ENCODE measurements at places on chromosomes 2 and 18. TPM values are rescaled to one million over a fixed set of nuclear protein-coding genes. Genes with fewer than 3 reads are reported as not detected.

DNA sequence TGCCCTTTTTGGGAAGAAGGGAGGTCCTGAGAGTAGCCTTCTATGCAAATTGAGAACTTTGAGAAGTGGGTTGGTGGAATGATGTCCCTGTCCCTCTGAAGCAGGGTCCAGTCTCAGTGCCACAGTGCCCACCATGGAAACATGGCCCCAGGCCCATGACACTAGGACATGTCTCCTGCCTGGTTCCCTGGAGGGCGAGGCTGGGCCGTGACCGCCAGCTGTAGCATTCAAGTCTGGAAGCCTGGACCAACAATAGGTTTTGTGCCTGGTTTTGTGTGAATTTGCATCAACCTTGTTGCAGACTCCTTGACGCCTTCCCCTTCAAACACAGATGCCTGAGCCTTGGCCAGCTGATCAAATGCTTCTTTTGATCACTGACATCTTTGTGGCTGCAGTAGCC lies 27.5 kb downstream of the ARID5A start:
- no peak overlapping the region for H3K27ac ChIP-seq
- H3K27me3 ChIP-seq, result no peaks in the 10 kb centered on the region
- DNase-seq, result no peak
- no peaks in the 10 kb centered on the region for H3K36me3 ChIP-seq

The NYAP2 gene
- 0.19 TPM for total RNA-seq

DNA sequence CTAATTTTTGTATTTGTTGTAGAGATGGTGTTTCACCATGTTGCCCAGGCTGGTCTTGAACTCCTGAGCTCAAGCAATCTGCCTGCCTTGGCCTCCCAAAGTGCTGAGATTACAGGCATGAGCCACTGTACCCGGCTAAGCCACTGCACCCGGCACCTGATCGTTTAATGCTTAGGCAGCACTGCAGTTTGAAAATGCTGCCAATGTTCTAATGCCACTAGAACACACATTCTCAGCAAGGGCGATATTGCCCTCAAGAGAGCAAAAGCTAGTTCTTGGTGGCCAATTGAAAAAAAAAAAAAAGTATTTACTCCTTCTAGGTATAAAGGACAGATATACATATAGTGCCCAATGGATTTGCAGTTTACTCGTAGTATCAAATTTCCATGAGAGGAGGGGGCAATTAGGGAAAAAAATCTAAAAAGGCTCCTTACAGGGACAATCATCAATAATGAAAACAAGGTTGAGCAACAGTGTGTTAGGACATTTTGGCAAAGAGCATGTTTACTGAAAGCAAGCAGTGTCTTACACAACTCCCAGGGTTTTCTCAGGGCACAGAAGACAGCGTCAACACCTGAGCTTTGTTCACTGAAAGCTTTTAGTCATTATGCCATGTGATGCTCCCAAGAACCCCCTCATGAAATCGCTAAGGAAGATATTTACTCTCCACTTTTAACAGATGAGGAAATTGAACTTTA lies 199.9 kb upstream of the PKDCC start:
- DNase-seq, result no peak
- no peak overlapping the region for H3K27ac ChIP-seq
- H3K36me3 ChIP-seq, result no peaks in the 10 kb centered on the region
- peaks cover 38% of the 10 kb centered on the region for H3K27me3 ChIP-seq

The STK36 gene
- 42.6 TPM for total RNA-seq

The PLEKHH2 gene
- total RNA-seq, result 1.1 TPM

- peaks cover 8% of the 10 kb centered on the region for H3K4me1 ChIP-seq
- no peak for DNase-seq
- no peak overlapping the region for H3K4me3 ChIP-seq
- H3K27me3 ChIP-seq, result no peaks in the 10 kb centered on the region
Measured at GRCh38 chr2:112782234-112782799, 2.0 kb downstream of the IL1A start.

DNA sequence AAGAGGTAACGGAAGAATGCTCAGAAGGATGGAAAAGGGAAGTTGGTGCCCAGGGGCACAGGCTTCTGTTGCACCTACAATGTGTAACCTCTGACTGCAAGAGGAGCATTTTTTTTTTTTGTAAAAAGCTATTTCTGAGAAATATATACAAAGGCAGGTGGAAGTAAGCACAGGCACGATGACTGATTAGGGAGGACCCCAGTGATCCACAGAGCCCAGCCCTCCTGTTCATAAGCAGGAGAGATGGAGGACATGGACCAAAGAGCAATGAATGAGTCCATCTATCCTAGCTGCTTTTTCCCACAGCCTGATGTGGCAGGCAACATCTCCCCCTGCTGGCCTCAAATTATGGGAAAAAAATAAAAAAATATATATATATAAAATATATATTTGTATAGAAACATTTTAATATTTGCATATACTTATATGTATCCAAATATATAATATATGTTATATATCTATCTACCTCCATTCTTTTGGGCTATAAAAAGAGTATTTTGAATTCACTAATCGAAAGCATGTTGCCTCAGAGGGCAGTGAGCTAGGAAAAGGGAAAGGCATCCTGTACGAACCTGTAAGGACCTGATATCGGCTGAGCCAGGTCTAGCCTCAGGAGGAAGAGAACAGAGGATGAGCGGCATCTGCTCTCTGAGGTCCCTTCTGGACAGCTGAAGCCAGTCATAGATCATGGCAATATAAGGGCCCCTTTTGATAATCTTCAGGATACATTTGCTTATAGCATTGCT lies 166.0 kb upstream of the STK17B start:
- no peak overlapping the region for H3K27ac ChIP-seq
- H3K4me1 ChIP-seq, result peaks cover 28% of the 10 kb centered on the region
- DNase-seq, result no peak
- H3K4me3 ChIP-seq, result no peak overlapping the region
- H3K27me3 ChIP-seq, result no peaks in the 10 kb centered on the region

GRCh38 chr18:60667016-60667415 lies 294.4 kb upstream of the MC4R start:
- no peaks in the 10 kb centered on the region for H3K36me3 ChIP-seq
- H3K4me1 ChIP-seq, result no peaks in the 10 kb centered on the region
- no peak for DNase-seq
- no peaks in the 10 kb centered on the region for H3K27me3 ChIP-seq
- no peak overlapping the region for H3K27ac ChIP-seq

The UGT1A5 gene
- not detected for total RNA-seq

GRCh38 chr18:21270453-21270852 lies 28.4 kb downstream of the GREB1L start:
- H3K27me3 ChIP-seq, result no peaks in the 10 kb centered on the region
- no peaks in the 10 kb centered on the region for H3K36me3 ChIP-seq
- DNase-seq, result peak; percentile 68

DNA sequence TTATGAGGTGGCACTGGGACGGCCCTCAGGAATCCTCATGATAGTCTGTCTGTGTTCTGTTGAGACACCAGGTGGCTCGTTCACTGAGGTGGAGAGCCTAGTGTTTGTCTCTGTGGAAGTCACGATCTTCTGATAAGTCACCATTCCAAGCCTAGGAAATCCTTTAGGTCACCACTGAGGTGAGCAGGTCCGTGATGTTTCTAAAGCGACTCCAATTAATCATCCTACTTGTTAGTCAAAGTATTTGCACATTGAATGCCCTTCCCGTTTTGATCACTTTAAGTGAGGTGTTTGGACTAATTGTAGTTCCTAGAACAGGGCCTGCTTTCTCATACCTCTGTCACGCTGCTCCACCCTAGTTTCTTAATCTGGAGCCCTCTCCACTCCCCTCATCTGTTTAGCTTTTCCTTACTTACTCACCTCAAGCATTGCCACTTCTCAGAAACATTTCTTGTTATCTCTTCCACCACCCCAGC lies 28.0 kb upstream of the DSG3 start:
- no peak for DNase-seq
- no peak overlapping the region for H3K27ac ChIP-seq
- no peak overlapping the region for H3K4me3 ChIP-seq
- H3K4me1 ChIP-seq, result no peaks in the 10 kb centered on the region
- no peaks in the 10 kb centered on the region for H3K36me3 ChIP-seq

GRCh38 chr2:158221063-158222020 lies 119.7 kb downstream of the UPP2 start:
- no peak for DNase-seq
- H3K4me1 ChIP-seq, result no peaks in the 10 kb centered on the region
- H3K36me3 ChIP-seq, result no peaks in the 10 kb centered on the region
- no peak overlapping the region for H3K4me3 ChIP-seq
- H3K27ac ChIP-seq, result no peak overlapping the region

GRCh38 chr18:56323673-56324072 lies 314.7 kb downstream of the TXNL1 start:
- H3K27me3 ChIP-seq, result no peaks in the 10 kb centered on the region
- H3K36me3 ChIP-seq, result no peaks in the 10 kb centered on the region
- no peak overlapping the region for H3K4me3 ChIP-seq
- DNase-seq, result no peak
- no peaks in the 10 kb centered on the region for H3K4me1 ChIP-seq

DNA sequence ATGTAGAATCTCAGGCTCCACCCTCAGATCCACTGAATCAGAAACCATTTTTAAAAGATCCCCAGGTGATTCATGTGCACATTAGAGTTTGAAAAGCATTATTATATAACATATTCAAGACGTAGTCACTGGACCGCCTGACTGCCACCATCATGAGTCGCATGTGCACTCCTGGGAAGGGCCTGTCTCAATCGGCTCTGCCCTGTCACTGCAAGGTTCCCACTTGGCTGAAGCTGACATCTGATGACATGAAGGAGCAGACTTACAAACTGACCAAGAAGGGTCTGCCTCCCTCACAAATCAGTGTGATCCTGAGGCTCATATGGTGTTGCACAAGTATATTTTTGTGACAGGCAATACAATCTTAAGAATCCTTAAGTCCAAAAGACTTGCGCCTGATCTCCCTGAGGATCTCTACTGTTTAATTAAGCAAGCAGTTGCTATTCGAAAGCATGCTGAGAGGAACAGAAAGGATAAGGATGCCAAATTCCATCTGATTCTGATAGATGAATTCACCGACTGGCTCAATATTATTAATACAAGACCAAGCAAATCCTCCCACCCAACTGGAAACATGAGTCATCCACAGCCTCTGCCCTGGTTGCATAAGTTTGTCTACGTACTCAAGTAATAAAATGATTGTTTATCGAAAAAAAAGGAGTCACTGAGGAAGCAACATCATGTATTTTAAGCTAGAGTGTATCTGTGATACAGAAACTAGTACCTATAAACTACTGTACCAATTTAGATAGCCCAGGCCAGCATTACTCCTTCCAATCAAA lies 26.2 kb downstream of the ATAD2B start:
- no peak overlapping the region for H3K4me3 ChIP-seq
- no peaks in the 10 kb centered on the region for H3K27me3 ChIP-seq
- no peaks in the 10 kb centered on the region for H3K36me3 ChIP-seq
- peaks cover 11% of the 10 kb centered on the region for H3K4me1 ChIP-seq
- peak overlapping the region; percentile 25 for H3K27ac ChIP-seq

DNA sequence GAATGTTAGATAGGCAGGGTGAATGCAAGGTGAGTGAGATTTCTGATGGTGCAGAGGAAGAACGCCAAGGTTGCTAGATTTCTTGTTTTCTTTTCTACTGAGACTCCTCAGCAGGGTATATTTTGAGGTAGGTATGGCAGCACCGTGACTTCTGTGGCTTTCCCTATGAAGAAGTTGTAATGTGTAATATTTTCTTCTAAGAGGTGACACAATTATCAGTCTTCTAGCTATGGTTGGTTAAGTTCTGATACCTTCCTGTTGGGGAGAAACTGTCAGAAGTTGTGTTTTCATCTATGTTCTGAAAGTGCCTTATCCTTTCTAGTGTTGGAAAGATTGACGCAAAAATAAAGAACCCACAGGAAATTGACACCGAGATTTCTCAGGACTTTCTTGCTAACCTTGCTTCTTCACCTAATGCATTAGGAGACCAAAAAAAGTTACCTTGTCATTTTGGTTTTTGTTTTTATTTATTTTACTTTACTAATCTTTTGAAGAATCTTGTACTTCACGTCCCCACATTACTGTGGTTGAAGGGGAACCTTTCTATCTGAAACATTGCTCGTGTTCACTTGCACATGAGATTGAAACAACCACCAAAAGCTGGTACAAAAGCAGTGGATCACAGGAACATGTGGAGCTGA lies 11.9 kb downstream of the IL18R1 start:
- H3K27me3 ChIP-seq, result no peaks in the 10 kb centered on the region
- no peaks in the 10 kb centered on the region for H3K4me1 ChIP-seq
- DNase-seq, result no peak
- no peaks in the 10 kb centered on the region for H3K36me3 ChIP-seq

- DNase-seq, result peak; percentile 61
- H3K27me3 ChIP-seq, result no peaks in the 10 kb centered on the region
- no peak overlapping the region for H3K27ac ChIP-seq
- H3K36me3 ChIP-seq, result no peaks in the 10 kb centered on the region
- H3K4me3 ChIP-seq, result no peak overlapping the region
Measured at GRCh38 chr2:213036836-213037235, 114.6 kb downstream of the IKZF2 start.

GRCh38 chr2:158457092-158457825 lies 507 bp downstream of the PKP4 start:
- no peaks in the 10 kb centered on the region for H3K36me3 ChIP-seq
- peaks cover 16% of the 10 kb centered on the region for H3K4me1 ChIP-seq
- no peaks in the 10 kb centered on the region for H3K27me3 ChIP-seq
- peak; percentile 52 for DNase-seq
- peak overlapping the region; percentile 68 for H3K4me3 ChIP-seq

The OR6B2 gene
- total RNA-seq, result not detected

The RAB6C gene
- total RNA-seq, result 0.14 TPM

- H3K27ac ChIP-seq, result no peak overlapping the region
- H3K4me1 ChIP-seq, result peaks cover 15% of the 10 kb centered on the region
- no peaks in the 10 kb centered on the region for H3K36me3 ChIP-seq
- no peak overlapping the region for H3K4me3 ChIP-seq
- no peak for DNase-seq
- H3K27me3 ChIP-seq, result no peaks in the 10 kb centered on the region
Measured at GRCh38 chr18:23864624-23865023, 149.9 kb upstream of the TTC39C start.

- no peaks in the 10 kb centered on the region for H3K27me3 ChIP-seq
- H3K4me3 ChIP-seq, result no peak overlapping the region
- no peaks in the 10 kb centered on the region for H3K4me1 ChIP-seq
- H3K27ac ChIP-seq, result no peak overlapping the region
- no peaks in the 10 kb centered on the region for H3K36me3 ChIP-seq
Measured at GRCh38 chr2:132366421-132367180, 50.0 kb upstream of the GPR39 start.

The GPR39 gene
- 4.0 TPM for total RNA-seq

- no peaks in the 10 kb centered on the region for H3K4me1 ChIP-seq
- no peak overlapping the region for H3K27ac ChIP-seq
- H3K27me3 ChIP-seq, result no peaks in the 10 kb centered on the region
- peak; percentile 2 for DNase-seq
Measured at GRCh38 chr2:102703748-102704147, 58.1 kb upstream of the TMEM182 start.

- no peak overlapping the region for H3K27ac ChIP-seq
- no peak overlapping the region for H3K4me3 ChIP-seq
- no peak for DNase-seq
- H3K4me1 ChIP-seq, result peaks cover 3% of the 10 kb centered on the region
- peaks cover 10% of the 10 kb centered on the region for H3K27me3 ChIP-seq
- no peaks in the 10 kb centered on the region for H3K36me3 ChIP-seq
Measured at GRCh38 chr2:171652416-171652785, 34.9 kb upstream of the DYNC1I2 start.

DNA sequence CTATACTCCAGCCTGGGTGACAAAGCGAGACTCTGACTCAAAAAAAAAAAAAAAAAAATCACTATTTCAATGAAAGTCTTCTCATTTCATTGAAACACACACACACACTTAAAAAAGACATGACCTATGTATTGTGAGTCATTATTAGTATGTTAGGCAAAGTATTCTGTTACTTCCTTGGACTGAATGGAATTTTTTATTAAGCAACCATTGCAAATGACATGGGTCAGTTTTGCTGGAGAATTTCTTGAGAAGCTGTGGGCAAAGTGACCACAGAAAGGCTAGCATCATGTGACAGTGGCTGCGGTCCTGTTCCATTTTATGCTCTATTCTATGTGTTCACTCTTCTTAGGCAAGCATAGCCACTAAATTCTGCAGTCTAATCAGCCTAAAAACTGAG lies 695.7 kb downstream of the TDRD15 start:
- H3K27ac ChIP-seq, result no peak overlapping the region
- no peak overlapping the region for H3K4me3 ChIP-seq
- H3K36me3 ChIP-seq, result no peaks in the 10 kb centered on the region
- H3K27me3 ChIP-seq, result no peaks in the 10 kb centered on the region

Data from astrocyte (in vitro differentiated cells and primary cell).